ENCODE measurements at places on chromosomes 2 and 18. TPM values are rescaled to one million over a fixed set of nuclear protein-coding genes. Genes with fewer than 3 reads are reported as not detected.

Gene LRATD1
- not detected for total RNA-seq

Gene CRYGD
- total RNA-seq = not detected

Gene BOLA3
- 133 TPM for total RNA-seq

Gene CRYBA2
- total RNA-seq = not detected

Gene MALL
- total RNA-seq = 0.50 TPM

Gene RTP5
- total RNA-seq = 0.25 TPM
